ENCODE measurements at places on chromosomes 1 and 21. TPM values are rescaled to one million over a fixed set of nuclear protein-coding genes. Genes with fewer than 3 reads are reported as not detected.

DNA sequence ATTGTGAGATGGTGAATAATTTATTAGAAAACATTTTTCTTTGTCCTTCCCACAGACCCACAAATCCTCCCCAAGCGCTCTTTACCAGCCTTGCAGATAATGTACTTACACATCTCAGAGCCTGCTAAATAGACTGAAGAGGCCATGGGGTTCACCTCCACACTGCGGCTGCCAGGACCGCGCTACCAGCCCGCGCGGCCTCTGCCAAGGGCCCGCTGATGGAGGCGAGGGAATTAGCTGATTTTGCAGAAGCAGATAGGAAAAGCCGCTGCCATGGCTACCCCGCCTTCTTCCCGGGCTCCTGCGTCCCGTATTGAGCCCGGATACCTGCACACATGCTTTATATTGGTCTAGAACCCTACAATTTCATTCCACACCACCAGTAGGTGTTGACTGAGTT, 248.0 kb upstream of the FOXD3 start:
- no peak for DNase-seq

The PLA2G2D gene
- not detected for total RNA-seq

- DNase-seq = no peak
These were observed 19.4 kb downstream of the PGM1 start for GRCh38 chr1:63612564-63612963.

The CRNN gene
- not detected for total RNA-seq

GRCh38 chr1:2982615-2983318, 38.5 kb upstream of the ACTRT2 start:
- DNase-seq = no peak

DNA sequence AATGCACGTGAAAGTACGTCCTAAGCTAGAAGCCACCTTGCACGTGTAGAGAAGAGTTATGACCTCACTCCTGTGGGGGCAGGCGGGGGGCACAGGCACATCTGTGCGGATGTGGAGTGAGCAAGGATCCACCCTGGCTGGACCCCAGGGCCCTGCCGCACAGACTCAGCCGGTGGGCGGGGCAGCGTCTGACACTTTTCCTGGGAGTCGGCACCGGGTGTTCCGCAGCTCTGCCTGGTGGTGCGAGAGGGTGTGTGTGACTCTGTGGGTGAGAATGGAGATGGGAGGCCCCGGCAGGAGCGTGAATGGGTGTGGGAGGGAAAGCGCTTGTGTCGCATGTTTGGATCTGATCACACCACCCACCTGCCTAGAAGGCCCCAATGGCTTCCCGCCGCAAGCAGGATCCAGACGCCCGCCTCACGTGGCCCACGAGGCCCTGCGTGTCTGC, 29.5 kb downstream of the RAP1GAP start:
- DNase-seq = no peak

- DNase-seq = no peak
These were observed 64.2 kb upstream of the SMYD2 start for GRCh38 chr1:214216779-214217178.

- no peak for DNase-seq
These were observed 154.6 kb downstream of the TENT5C start for GRCh38 chr1:117760485-117760884.
